COR-L47 (cell line): ENCODE measurements at places on chromosomes 2 and 18.

- no peak for DNase-seq
These were observed 17.8 kb downstream of the CRIM1 start for GRCh38 chr2:36373149-36373926.

DNA sequence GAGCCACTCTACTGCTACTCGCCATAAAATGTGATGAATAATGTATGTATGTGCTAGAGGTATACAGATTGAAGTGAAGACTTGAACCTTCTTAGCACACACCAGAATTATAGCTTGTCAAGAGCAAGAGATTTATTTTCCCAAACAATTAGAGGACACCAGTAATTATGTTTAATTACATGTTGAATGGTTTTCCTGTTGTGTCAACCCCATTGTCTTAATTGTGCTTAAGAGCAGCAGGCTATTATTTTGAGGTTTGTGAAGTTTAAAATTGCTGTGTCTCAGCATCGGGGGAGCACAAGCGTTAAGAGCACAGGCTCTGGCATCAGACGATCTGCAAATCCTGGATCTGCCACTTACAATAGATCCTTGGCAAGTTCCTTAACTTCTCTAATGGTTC, 29.0 kb downstream of the KIF5C start:
- DNase-seq, result peak; percentile 94

- DNase-seq, result no peak
These were observed 51.2 kb downstream of the CLASP1 start for GRCh38 chr2:121598087-121598486.

- no peak for DNase-seq
These were observed 39.7 kb downstream of the TFCP2L1 start for GRCh38 chr2:121245120-121245820.

- DNase-seq, result peak; percentile 19
These were observed 539.4 kb upstream of the CDH2 start for GRCh38 chr18:28716338-28716737.

DNA sequence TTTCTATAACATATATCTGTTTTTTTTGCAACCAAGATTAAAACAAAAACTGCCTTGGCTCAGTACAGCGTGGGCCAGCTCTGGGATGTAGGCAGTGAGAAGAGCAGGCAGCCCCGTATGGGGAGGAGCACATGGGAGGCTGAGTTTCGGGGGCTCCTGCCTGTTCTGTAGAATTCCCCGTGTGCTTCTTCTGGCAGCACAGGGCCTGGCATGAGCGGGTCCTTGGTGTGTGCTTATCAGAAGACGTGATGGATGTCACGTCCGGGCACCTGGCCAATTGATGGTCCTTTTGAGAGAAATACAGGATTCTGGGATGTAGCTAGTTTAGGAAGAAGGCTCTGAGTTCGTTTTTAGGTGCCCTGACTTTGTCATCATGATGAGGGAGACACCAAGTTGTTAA, 16.2 kb downstream of the IMPA2 start:
- no peak for DNase-seq

DNA sequence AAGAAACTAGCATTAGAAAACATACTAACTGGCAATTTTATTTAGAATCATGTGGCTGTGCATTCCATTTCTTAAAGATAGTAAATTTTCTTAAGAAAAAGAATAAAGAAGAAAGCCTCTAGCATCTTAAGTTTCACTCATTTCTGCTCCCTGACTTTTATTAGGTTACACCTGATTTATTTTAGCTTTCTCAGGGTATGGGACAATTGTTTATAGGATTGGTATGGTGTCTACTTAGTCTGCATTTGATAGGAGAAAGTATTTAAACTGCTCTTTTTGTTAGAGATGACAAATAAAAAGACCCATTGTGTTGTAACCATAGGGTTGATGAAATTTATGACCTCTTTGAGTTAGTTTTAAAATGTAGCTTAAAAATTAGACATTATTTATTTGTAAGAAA, 115.2 kb downstream of the PTPRM start:
- no peak for DNase-seq

DNA sequence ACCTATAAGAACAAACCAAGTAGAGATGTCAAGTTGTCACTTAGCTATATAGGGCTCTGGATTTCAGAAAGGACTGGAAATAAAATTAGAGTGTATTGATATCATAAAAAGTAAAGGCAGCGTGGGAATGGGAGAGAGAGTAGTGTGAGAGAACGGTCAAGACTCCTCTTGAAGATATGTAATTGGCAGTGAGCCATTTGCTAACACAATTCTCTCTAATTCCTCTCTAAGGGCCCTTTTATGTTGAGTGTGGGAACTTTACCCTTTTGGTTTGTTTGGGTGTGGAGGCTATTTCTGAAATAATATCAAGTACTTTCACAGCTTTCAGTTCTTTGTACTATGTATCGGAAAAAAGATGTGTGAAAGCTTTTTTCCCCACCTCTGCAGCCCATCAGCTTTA, 196.8 kb downstream of the LRRTM4 start:
- DNase-seq, result no peak

DNA sequence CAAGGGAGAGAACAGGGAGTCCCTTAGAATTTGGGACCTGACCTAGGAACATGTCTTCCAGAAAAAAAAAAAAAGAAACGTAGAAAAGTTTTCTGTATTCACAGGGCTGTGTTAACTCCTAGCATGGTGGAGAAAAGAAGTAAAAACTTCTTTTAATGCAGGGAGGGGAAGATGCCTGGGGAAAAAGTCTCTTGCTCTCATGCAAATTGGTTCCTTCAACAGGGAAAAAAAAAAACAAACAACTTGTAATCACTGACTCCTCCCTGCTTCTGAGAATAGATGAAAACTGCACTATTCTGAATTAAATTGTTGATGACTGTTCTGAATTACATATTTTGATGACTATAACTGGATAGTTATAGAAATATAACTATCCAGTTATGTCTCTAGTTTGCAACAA, 933.2 kb downstream of the TRIB2 start:
- no peak for DNase-seq

DNA sequence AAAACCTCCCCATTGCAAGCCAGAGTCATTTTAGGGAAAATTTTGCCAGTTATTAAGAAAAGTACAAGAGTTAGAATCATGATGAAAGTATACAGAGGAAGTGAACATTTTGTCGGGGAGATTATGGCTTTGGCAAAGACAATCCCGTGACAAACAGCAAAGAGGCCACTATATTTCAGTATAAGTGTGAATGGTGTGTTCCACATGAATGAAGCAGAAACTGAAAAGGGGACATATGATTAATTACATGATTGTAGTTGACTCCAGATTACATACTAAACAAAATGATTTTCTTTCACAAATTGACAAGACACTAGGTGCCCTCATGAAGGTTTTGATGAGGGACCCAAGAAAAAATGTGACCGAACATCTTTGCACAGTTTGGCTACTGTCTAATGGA, 42.0 kb downstream of the SP140 start:
- DNase-seq, result no peak

GRCh38 chr18:55573386-55573785, 14.6 kb downstream of the TCF4 start:
- no peak for DNase-seq

GRCh38 chr18:3525870-3526420, 76.0 kb downstream of the TGIF1 start:
- no peak for DNase-seq

- no peak for DNase-seq
These were observed 88.5 kb upstream of the RBMS1 start for GRCh38 chr2:160582081-160582480.

DNA sequence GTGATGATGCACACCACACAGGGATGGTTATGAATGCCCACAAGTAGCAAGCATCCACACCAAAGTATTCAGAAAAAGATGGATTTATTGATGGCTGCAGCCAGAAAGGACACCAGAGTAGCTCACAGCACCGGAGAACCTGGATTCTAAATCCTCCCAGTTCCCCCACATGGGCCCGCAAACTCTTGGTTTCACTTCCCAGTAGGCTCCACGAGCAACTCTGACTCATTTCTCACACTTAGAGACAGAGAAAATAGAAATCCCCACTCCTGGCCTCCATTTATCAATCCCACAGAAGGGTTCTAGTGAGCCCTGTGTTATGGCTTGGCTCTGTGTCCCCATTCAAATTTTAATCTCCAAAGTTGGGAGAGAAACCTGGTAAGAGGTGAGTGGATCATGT, 426.7 kb upstream of the MYT1L start:
- no peak for DNase-seq

DNA sequence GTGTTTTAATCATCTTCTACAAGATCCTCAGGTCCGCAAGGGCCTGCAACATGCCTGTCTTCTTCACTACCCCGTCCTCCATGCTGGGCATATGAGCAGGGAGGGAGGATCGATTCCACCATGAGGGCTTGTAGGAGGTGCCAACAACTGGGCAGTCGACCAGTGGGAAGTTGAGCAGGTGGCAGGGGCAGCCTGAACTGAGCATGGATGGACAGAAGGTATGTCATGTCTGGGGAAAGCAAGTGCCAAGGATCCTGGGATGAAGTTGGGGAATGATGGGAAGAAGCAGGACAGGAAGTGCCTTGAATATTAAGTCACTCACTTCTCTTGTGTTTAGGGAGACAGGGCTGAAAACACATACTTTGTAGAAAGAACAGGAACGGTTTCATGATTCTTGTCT, 44.7 kb downstream of the CTIF start:
- DNase-seq, result no peak

DNA sequence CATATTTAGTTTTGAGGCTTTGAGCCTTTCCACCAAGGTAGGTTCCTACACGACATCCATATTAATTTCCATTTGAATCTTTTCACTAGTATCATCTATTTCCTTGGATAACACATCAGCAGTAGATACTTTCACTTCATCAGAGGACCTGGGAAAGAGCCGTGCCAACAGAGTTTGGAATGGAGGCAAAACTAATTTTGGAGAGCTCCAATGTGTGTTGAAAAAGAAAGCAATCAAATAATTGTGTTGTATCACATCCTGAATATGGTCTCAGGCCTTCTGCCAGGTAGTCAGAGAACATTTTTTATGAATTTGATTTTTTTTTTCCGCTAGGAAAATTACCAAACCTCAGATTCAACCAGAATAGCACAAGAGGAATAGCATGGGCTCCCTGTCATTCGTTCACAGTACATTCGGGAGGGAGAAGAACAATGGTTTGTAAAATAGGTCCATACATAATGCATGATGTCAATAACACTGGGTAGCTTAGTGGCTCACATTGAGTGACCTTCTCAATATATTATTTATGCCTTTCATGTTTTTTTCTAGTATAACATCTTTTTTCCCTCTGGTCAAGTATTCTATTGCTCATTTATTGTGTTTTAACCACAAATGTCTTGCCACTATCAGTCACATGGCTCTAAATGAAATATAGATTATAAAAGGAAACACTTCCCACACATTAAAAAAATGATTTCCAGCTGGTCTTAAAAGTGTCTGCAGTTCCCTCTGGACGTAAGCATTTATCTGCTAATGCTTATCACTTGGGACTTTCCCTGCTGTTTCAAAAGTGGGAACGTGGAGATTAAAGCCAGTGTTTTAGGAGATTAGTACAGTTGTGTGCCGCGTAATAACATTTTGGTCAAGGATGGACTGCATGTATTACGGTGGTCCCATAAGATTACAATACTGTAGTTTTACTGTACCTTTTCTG, 68.6 kb upstream of the RAPH1 start:
- DNase-seq, result no peak

- DNase-seq, result no peak
These were observed 678.6 kb upstream of the ZEB2 start for GRCh38 chr2:145198555-145198954.

DNA sequence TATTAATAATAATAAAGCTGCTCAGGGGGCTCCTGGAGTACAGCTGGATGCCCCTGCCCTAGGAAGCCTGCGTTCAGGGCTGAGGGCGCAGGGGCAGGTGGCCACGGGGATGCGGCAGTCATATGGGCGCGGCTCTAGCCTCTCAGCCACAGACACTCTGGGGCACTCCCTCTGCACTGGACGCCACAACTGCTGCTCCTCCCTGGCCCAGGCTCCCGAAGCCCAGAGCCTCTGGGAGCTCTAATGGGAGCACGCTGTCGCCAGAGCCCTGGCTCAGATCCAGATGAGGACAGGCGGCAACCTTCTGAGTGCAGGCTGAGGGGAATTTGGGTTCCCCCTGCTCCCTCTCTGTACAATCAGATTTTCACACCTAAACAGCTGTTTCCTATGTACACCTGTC, 93.6 kb downstream of the MTCL1 start:
- DNase-seq, result no peak

DNA sequence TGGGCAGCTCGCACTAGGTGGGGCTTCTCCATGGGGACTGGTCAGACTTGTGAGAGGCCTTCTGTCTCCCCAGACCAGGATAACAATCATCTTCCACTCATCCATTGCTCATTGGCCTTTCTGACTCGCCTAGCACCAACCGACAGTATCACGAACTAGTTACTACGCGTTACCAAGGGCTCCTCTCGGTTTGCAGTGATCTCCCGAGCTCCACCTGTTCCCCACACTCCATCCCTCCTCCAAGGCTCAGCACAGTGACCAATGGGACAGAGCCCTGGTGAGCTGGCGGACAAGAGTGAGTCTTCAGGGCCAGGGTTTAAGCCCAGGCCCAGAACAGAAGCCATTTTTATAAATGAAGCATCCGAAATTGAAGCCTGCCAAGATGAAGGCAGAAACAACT, 42.8 kb upstream of the SMAD7 start:
- DNase-seq, result no peak

DNA sequence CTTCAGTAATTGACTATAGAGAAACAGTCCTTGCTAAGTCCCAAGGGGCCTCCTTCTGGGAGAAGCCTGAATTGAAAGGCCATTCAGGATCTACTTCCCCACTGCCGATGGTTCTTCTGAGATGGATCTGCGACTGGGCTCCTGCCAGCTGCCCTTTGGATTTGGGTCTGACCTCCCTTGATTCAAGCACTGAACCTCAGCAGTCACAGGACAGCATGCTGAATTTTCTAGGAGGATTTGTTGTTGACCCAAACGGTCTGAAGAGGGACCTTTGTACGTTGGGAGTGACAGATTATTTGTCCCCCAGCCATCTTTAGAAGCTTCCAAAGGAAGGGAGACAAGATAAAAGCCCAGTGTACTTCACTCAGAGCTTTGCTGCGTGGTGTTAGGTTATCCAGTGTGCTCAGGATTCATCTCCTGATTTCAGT, 67.1 kb downstream of the NXPH2 start:
- DNase-seq, result no peak
